ENCODE measurements at places on chromosomes 6 and 20.

DNA sequence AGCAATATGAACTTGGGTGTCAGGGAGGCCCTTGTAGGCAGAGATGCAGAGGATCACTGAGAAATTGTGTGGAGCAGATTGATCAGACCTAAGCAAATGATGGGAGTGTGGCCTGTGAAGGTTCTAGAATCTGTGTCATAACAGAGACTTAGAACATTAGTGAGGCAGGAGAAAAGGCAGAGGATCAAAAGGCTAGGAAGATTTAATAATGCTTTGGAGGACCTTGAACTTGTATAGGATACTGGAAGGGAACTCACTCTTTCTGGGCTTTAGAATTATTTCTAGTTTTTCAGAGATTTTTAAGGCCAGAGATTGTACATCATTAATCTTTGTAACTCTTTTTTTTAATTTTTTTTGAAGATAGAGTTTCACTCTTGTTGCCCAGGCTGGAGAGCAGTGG, at the start of gene TSBP1:
Gene TSBP1 (minus strand): TSS at position 101 of the 400 bp plus-strand sequence. CDS start 197 bp downstream, outside the sequence.
- DNase-seq: no peak

GRCh38 chr6:15343490-15344191, 97.8 kb downstream of the JARID2 start:
- no peak for DNase-seq

DNA sequence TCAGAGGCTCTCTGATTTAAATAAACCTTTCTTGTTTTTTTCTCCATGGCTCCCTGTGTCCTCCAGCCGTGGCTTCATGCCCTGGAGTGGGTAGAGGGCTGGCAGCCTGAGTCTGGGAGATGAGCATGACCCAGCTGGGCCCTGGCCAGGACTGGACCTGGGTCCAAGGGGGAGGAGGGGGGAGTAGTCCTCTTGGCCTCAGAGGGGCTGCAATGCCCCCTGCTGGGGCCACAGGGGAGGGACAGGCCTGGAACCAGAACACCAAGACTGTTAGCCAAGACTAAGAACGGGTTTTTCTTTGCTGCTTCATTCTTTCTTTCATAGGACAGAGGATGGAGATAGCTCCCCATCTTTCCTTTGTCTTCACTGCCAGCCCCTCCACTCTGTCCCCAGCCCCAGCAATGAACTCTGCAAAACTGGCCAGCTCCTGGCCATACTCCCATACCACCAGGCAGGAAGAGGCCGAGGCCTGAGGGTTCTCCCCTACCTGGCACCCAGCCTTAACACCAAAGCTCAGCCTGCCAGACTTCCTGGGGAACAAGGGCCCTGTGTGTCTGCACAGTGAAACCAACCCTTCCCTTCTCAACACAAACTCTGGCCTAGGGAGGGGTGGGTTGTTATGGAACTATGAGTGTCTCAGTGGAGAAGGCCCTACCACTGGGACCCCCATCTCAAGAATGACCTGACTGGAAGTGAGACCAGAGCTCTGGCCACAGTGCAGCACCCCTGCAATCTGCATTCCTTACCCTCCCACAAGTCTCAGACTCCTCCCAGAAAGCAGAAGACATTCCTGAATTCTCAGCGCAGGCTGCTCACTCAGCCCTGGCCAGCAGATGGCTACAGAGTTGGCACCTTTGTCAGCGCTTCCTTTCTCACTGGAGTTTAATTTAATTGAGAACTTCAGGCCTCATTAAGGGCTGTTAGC, 11.0 kb downstream of the SLC29A1 start:
- no peak for DNase-seq

DNA sequence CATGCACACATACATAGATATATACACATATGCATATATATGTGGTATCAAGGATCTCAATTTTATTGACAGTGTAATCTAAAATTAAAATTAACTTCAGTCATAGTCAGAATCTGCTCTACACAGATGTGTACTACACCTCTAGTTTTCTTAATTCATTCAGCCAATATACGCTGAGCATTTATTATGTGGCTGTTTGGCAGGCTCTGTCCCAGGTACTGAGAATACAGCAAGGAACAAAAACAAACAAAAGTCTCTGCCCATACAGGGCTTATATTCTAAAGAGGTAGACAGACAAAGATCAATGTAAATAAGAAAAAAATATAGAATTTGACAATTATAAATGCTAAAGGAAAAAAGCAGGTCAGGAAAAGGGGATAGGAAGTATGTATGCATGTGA, 7.8 kb upstream of the RGS17 start:
- no peak for DNase-seq

GRCh38 chr6:169807699-169808607, 56.5 kb downstream of the ERMARD start:
- no peak for DNase-seq

DNA sequence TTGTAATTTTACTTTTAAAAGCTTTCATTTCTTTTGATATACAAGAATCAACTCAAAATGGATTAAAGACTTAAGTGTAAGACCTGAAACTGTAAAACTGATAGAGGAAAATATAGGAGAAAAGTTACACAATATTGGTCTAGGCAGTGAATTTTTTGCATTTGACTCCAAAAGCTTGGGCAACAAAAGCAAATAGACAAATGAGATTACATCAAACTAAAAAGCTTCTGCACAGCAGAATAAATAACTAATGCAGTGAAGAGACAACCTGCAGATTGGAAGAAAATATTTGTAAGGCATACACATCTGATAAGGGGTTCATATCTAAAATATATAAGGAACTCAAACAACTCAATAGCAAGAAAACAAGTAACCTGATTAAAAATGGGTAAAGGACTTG, 3.0 kb downstream of the GABRR1 start:
- no peak for DNase-seq
